ENCODE measurements at places on chromosomes 4 and X.

DNA sequence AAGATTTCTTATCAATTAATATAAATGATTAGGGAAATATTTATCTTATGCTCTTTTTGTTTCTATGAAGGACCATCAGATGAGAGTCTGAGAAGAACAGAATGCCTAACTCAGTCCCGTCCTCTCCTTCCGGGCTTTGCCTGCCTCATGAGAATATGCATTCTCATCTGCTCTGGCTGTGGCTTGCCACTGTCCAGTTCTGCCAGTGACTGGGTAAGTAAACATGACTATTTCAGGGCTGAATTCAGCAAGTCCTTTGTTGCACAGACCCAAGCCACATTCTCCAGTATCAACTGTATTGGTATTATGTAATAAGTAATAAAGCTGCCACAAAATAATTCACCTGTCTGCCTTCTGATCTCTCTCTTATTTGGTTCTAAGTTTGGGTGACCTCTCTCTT is 110.7 kb downstream of the WDFY3 start:
- DNase-seq, result no peak

DNA sequence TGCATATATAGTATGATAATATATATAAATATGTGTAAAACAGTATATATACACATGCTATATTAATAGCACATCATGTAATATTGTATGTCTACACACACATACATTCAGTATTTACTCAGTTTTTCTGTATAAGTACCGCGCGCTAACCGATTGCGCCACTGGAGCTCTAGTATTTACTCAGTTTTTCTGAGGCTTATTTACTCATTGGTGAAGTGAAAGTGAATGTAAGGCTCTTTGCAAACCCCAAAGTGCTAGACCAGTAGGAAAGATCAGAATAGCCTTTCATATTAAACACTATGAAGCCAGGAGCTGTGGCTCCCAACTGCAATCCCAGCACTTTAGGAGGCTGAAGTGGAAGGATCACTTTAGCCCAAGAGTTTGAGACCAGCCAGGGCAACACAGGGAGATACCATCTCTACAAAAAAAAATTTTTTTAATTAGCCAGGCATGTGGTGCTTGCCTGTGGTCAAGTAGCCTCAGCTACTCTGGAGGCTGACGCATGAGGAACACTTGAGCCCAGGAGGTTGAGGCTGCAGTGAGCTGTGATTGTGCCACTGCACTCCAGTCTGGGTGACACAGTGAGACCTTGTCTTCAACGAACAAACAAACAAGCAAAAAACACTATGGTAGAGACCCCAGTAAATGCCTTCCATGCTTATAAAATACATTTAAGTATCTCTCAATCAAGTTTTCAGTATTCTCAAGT is 125.8 kb downstream of the KIT start:
- DNase-seq, result no peak

DNA sequence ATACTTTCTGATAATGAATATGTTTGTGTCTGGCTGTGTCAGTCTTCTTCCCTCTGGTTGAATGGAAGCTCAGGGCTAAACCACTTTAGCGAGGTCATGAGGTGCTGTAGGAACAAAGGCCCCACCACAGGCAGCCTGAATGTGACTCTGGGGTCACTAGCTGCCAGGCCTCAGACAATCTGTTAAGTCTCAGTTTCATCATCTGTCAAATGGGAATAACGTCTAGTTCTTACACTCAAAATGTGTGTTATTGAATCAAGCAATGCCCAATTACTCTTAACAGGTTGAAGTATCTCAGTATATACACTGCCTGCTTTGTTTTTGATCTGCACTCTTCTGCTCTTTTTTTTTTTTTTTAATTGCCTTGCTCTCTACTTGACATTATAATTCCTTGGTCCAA is 148.6 kb downstream of the STK32B start:
- DNase-seq, result no peak

- DNase-seq, result no peak
Measured at GRCh38 chrX:114181195-114181594, 402.7 kb upstream of the HTR2C start.

DNA sequence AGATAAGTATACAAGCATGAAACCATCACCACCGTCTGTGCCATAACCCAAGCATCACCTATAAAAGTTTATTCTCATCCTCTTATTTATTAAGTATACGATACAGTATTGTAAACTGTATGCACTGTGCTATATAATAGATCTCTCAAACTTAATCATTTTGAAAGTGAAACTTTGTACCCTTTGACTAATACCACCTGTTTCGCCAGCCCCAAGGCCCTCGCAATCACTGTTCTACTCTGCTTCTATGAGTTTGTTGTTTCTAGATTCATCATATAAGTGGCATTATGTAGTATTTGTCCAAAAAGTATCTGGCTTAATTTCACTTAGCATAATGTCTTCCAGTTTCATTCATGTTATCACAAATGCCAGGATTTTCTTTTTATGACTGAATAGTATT is 72.1 kb upstream of the DOCK11 start:
- DNase-seq, result no peak

GRCh38 chr4:91826186-91826585 is 477.6 kb upstream of the GRID2 start:
- DNase-seq, result no peak

DNA sequence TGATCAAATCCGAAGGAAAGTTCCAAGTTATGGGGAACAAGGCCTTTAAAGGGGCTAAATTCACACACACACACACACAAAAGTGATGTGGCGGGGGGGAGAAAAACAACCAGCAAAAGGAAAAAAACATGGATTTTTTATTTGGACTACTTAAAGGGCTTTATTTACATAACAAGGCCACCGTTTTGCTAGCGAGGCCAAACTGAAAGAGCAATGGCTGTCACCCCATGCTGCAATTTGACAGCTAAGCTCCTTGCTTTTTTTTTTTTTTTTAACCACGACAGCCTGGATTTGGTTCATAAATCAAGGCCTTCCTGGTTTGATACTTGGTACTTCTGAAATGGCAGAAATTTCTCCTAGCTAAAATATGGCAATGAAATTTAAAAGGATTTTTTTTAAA is 99.6 kb upstream of the PTCHD1 start:
- no peak for DNase-seq

Data from central memory CD8-positive, alpha-beta T cell (primary cell).